ENCODE measurements at places on chromosomes 16 and 17.

GRCh38 chr16:48370229-48370628 lies 15.0 kb downstream of the SIAH1 start:
- no peak for DNase-seq

DNA sequence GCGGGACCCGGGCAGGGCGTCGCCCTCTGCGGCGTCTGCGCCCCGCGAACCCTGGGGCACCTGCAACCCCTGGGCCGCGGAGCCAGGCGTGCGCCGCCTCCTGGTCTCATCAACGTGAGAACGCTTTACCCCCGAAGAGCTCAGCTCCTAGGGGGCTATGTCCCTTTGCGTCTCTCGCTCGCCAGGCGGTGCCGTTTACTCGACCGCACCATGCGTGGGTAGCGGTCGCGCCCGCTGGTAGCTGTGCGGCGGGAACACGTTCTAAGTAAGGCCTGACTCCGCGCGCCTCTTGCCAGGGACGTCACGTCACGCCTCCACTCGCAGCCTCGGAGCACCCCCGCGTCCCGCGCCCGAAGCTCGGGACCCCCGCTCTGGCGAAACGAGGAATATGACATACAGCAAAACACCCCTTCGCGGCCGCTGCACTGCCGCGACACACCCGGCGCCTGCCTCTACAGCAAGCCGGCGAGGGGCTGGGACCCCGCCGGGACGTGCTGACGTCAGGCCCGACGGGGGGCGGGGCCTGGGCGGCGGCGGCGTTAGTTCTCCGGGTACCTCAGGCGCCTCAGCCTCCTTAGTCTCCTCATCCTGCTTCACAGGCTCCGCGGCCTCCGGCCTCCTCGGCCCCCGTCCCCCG lies at the start of gene RAB11FIP3:
Gene RAB11FIP3 (plus strand): TSS at position 568 of the 637 bp plus-strand sequence. CDS start 358 bp downstream, outside the sequence.
- DNase-seq, result peak; percentile 69

DNA sequence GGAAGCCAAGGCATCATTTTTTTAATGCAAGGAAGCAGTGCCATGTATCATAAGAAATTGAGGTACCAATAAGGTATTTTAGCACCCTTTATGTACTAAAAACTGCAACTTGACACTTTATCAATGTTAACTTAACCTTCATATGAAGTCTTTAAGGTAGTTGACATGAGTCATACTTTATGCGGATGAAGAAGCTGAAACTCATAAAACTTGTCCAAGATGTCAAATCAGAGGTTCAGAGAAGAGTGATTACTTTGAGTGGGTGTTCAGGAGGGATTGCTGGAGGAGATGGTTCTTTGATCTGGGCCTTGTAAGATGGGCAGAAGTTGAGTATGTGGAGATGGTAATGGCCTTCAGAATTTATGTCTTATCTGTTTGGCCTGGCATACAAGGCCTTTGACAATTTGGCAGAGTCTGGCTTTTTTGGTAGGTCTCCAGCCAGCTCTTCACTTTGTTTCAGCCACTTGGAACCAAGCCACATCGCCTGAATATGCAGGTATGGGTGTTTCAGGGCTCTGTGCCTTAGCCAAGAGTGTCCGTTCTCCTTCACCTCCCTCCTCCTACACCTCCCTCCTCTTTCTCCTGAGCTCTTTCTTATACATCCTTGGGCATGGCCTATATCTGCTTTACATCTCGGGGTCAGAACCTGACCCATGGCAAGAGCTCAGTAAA lies 23.7 kb downstream of the YPEL2 start:
- no peak for DNase-seq

- DNase-seq, result no peak
These were observed 5.5 kb upstream of the SLFN12L start for GRCh38 chr17:35542990-35543389.

Measured in effector CD8-positive, alpha-beta T cell (primary cell).